ENCODE measurements at places on chromosomes 2 and 18.

DNA sequence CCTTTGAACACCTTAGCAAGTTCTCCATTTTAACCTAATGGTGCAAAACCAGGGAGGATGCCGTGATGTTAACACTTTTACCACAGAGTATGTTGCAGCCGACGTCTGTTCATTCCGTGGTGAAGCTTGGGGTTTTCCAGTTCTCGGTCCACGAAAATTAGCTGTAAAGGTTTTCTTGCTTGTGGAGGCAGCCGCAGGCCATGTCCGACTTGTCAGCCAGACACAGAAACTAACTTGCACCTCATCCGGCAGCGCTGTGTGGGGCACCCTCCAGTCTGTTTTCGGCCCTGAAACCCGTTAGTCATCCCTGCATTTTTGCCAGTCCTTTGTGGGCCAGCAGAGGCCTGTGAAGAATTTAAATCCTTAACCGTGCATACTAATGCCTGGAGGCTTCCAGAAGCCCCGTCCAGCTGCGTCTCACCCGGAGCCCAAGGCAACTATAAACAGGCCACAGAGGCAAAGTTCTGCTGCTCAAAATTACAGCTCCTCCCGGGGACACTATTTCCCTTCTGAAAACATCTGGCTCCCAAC, 70.6 kb downstream of the SH3YL1 start:
- no peak for DNase-seq

DNA sequence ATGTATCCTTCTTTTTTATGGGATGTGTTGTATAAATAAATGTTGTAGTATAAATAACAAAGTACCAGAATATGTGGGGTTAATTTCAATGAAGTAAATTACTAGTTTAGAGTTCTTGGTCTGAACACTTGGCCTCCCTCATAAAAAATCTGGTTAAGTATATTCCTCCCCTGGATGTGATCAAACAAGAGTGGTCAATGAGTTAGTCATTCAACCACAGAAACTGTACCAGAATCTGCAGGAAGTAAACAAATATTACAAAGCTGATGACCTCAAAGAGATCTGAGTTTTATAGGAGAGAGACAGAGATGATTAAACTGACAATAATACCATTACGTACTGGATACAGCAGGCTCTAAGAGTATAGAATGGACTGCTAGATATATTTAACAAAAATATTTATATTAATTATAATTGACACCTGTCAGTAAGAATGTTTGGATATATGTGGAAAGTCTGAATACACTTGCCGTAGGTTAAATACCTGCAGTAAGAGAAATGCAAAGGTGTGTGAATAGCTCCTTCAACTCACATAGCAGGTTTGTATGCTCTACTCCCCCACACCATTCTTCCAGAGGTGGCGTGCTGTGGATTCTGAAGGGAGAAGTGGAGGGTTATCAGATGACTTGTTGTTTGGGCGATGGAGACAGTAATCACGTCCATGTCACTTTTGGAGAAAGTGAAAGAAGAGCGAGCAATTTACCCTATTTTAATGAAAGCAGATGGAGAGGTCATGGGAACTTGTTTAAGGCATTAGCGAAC, 108.3 kb upstream of the LRATD1 start:
- no peak for DNase-seq

DNA sequence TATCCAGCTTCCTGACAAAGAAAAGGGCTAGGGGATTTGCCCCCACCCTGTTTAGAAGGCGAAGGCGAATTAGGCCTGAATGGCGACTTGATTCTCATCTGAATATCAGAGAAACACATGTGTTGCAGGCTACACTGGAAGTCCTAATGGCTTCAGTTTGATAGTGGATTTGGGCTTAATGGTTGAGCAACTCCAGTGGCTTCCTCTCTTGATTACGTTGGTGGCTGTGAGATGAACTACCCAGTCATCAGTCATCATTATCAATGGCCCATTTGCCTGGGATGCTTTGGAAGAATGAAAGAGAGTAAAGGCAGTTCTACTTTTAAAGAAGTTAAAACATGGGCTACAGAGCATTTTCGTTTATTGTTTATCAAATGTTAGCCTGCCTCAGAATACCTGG, 60.9 kb upstream of the IL1R1 start:
- no peak for DNase-seq

- DNase-seq = no peak
Measured at GRCh38 chr18:42287047-42287446, 332.0 kb downstream of the PIK3C3 start.

- DNase-seq = no peak
Measured at GRCh38 chr2:110170102-110170501, 34.7 kb downstream of the NPHP1 start.

- DNase-seq = no peak
Measured at GRCh38 chr2:182207049-182207746, 219.6 kb downstream of the PDE1A start.

GRCh38 chr2:240556553-240557100, 1.2 kb downstream of the ANKMY1 start:
- peak; percentile 74 for DNase-seq

DNA sequence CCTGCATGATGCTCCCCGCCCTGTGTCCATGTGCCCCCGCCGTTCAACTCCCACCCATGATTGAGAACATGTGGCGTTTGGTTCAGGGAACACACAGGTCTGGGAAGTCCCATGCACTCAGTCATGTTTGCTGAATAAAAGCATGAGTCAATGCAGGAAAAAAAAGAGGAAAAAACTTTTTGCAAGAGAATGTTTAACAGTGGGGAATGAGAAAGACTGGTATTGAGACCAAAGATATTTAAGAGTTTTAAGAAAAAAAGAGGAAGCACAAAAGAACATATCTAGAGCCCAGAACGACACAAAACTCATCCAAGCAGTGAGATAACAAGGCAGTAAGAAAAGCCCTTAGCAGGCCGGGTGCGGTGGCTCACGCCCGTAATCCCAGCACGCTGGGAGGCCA, 279.2 kb upstream of the THSD7B start:
- DNase-seq = no peak

- DNase-seq = peak; percentile 52
Measured at GRCh38 chr2:27408601-27409320, 630 bp downstream of the PPM1G start.

DNA sequence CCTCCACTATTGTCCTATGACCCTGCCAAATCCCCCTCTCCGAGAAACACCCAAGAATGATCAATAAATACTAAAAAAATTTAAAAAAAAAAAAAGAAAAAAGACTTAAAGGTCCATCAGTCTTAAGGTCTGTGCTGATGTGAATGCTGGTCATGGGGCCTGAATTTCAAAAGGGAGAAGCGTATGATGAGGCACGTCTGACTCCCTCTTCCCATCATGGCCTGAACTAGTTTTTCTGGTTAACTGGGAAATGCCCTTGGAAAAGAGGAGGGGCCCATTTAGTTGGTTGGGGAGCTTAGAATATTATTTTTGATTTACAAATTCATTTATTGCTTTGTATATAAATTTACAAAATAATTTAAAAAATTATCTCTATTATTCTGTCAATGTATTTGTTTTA, 291.0 kb upstream of the CDH19 start:
- DNase-seq = no peak

DNA sequence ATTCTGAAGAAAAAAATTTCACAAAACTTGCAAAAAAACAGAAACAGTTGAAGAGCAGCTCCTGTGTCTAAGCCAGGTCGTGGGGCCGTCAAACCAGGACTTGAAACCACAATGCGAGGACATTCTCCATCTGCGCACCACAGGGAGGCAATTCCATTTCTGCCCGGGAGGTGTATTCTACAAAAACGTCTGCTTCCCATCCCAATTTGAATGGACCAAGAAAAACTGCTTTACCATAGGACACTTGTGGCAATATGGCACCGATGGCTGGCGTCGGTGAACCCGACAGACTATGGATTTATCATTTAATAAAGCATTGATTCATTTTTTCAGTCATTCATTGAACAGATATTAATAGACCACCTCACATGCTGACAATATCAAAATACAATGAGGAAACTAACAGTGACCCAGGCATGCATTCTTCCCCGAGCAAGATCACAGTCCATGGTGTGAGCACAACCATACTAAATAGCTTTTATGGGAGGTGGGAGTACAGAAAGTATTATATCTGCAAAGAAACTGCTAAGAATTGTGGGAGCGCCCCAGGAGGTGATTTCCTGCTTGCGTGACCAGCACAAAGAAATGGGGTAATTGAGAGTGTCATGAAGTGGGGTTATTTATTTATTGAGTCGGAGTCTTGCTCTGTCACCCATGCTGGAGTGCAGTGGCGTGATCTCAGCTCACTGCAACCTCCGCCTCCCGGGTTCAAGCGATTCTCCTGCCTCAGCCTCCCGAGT, 10.5 kb upstream of the ZAP70 start:
- DNase-seq = no peak
